ENCODE measurements at places on chromosomes 3 and 15.

- DNase-seq: no peak
Observed at GRCh38 chr3:107988460-107989175, 102.2 kb downstream of the CD47 start.

DNA sequence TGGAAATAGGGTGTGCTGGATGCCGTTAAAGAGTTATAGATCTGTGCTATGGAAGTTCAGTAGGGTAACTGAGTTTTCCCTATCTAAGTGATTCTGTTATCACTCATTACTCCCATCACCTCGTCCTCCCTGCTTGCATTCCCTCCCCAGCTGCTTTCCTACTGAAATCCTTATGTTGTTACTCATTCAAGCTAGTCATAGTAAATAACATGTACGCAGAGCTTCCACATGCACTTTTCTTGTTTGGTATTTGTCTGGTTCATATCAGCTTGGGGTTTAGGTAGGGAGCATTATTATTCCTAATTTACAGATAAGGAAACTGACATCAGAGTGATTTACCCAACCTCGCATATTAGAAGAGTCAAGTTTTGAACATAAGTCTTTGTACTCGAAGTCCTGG is 135.1 kb downstream of the HCN4 start:
- no peak for DNase-seq

GRCh38 chr3:194081826-194082225 is 54.1 kb upstream of the HES1 start:
- no peak for DNase-seq

- DNase-seq: no peak
Observed at GRCh38 chr3:189108735-189109134, 63.0 kb upstream of the TPRG1 start.

- no peak for DNase-seq
Observed at GRCh38 chr15:65963911-65964482, 94.7 kb downstream of the RAB11A start.

DNA sequence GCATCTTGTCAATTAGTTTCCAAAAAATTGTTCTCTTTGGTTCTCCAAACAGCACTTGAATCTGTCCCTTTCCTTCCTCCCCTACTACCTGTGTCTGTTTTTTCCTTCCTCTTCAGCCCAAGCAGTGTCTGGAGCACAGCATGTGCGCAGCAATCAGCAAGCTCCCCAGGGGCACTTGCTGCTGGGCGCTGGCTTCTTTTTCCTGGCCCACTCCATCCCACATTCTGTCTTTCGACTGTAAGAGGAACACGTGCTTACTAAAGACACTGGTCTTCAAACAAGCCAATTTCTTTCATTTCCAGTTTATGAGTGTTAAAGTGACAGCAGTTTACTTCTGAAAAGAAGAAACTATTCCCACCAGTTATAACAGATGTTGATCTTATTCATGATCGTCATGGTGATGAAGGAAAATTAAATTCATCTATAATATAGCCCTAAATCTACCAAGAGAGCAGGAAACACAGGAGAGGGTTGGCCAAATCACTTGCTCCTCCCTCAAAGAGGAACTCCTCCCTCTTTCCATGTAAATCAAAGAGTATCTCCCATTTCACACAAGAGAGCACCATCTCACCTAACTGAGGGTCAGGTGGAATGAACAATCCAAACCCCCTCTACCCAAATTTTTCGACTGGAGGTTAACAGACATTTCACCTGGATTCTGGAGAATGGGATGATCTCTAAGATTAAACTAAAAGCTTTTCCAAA is 115.4 kb downstream of the IGF2BP2 start:
- DNase-seq: no peak

- DNase-seq: no peak
Observed at GRCh38 chr15:48265135-48265534, 59.0 kb downstream of the SLC12A1 start.

DNA sequence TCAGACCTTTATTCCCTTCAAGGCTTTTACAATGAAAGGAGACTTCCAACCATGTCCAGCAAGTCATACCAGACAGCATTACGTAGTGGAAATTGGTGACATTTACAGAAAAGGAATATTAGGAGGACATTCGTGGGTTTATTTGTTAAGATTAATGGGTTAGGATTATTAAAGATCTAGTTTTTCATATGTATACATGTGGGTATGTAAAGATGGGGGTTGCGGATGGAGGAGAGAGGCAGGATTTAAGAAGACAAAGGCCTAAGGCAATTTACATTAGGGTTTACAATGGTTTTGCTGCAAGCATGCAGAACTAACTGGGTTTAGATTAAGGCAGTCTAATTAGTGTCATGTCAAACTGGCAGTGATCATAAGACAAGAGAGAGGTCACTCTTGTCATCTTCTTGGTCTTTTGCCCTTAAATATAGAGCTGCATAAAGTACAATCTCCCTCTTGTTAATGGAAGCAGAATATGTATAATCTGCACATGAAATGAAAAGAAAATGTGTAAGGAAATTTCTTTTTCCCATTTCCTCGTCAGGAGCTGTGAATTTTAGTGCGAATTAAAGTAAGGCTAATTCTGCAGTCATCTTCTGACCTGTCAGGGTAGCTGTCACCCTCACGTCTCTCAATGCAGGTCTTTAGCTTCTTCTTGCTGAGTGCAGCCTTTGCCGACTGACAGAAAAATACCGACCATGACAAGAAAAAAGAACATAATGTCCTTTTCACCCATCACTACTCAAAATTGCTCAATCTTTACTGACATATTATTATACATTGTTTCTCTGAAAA is 258.9 kb upstream of the MEIS2 start:
- no peak for DNase-seq

DNA sequence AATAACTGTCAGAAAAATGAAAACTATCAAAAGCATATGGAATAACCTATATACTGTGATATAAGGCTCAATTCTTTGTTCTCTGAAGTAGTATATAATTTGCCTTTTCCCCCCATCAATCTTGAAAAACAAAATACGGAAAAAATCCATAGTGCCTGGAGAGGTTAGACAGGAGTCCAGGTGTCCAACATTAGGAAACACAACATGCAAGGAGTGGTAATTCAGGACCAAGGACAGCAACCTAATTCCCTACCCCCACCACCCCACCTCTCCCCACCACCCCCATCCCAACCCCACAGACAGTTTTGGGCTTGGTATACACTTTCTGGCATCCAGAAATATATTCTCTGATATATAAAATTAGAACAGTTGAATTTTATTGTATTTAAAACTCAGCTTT is 55.1 kb upstream of the SLC25A26 start:
- DNase-seq: no peak

DNA sequence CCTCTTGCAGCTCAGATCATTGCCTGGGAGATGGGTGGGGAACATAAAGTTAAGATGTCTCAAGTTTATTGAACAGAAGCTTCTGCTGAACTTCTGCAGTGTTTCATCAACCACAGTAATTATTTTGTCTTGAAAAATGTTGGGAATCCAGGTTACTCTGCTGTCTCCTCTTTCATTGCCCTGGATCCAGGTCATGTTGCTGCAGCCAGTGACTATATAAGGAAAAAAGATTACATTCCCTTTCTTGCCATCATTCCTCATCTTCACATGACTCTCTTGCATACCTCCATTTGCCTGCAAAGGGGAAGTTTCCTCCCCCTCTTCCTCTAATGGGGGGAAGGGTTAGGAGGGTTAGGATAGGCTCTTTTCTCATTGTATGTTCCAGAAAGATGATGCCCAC is 15.1 kb downstream of the GMNC start:
- DNase-seq: no peak
